ENCODE measurements at places on chromosomes 13 and 19.

DNA sequence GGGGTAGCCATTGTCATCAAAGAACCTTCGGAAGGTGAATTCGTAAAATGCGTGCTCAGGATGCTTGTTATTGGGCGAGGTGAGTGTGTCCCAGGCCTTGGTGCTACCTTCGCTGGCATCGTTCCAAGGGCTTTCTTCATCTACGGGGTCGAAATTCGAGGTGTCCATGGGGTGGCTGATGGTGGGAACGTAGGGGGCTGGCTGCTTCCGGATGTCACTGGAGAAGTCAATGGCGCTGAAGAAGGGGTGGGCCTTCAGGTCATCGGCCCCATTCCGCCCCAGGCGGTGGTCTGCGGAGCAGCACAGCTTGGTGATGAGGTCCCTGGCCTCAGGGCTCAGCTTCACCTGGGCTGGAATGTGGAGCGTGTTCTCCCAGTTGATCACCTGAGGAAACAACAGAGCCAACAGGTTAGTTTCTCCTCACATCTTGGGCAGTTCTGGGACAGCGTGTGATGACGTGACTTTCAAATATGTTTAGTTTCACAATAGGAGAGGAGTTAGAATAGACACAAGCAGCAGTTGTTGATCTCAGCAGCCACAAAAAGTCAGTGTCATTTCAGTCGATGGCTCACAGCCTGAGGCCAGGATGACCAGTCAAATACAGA, 72.5 kb upstream of the XPO4 start:
- DNase-seq: no peak

DNA sequence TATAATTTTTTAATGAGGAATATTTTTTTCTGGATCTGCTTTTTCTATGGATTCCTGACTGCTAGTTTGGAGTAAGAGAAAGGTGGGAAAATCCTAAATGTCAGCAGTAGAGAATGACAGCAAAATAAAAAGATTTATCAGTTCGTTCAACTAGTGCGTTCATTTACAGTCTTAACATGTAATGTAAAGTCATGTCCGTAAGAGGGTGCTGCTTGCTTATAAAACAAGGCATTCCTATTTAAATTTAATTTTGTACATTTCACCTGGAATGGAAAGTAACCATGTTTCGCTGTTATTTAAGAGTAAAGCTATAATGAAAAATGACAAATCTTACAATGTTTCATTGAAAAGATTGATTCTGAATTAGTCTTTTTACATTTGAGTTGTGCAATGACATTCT, 76.6 kb downstream of the ZMYM2 start:
- no peak for DNase-seq

- no peak for DNase-seq
Measured at GRCh38 chr13:101082441-101082840, 333.9 kb downstream of the NALCN start.

- DNase-seq: no peak
Measured at GRCh38 chr13:69213396-69213795, 894.2 kb upstream of the ATXN8OS start.

DNA sequence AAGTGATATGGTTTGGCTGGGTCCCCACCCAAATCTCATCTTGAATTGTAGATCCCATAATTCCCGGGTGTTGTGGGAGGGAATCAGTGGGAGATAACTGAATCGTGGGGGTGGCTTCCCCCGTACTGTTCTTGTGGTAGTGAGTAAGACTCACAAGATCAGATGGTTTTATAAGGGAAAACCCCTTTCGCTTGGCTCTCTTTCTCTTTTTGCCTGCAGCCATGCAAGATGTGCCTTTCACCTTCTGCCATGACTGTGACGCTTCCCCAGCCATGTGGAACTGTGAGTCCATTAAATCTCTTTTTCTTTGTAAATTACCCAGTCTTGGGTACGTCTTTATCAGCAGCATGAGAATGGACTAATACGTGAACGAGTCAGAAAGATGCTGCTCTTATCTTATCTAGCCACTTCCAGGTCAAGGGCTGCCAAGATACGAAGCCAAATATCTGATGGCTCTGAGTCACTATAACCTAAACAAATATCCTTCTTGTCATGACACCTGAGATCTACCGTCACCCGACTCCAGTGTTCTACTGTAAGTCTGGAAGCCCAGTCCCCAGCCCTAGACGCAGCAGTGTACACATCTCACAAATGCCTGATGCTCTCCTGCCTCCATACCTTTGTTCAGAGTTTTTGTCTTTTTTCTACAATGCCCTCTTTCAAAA, 45.9 kb downstream of the SLC15A1 start:
- DNase-seq: no peak

All from NCI-H1417 (cell line).